Lung (tissue), 17 donors: ENCODE measurements at places on chromosomes 11 and 22.

- no peak for DNase-seq
These were observed 15.0 kb upstream of the EHD1 start for GRCh38 chr11:64893194-64894069.

GRCh38 chr11:13763341-13763740 is 94.9 kb downstream of the FAR1 start:
- DNase-seq = peak; percentile 20

GRCh38 chr22:45546333-45547015 is 43.8 kb downstream of the FBLN1 start:
- DNase-seq = no peak

DNA sequence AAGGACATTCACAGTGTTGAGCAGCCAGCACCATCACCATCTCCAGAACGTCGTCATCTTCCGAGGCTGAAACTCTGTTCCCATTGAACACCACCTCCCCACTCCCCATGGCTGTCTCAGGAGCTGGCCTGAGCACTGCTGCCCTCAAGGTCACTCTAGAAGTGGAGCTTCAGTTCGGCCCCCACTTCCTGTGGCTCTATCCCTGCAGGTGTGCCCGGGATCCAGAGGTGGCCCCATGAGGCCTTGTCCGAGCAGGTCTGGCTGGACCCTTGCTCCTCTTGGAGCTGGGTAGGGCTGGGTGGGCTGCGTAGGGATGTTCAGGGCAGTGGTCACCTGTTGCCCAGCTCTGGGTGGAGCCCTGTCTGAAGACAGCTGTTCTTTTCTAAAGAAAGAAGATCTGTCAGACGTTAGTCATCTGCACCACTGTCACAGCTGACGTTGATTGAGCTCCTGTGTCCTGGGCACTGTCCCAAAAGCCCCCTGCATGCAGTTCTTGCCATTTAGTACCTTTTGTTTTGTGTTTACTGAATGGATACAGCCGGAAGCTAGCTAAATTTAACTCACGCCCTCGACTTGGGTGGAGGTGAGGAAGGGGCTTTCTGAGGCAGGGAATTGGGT is 75.5 kb upstream of the CLDN5 start:
- no peak for DNase-seq

- no peak for DNase-seq
These were observed 21.7 kb upstream of the KIAA0930 start for GRCh38 chr22:45262195-45262930.

DNA sequence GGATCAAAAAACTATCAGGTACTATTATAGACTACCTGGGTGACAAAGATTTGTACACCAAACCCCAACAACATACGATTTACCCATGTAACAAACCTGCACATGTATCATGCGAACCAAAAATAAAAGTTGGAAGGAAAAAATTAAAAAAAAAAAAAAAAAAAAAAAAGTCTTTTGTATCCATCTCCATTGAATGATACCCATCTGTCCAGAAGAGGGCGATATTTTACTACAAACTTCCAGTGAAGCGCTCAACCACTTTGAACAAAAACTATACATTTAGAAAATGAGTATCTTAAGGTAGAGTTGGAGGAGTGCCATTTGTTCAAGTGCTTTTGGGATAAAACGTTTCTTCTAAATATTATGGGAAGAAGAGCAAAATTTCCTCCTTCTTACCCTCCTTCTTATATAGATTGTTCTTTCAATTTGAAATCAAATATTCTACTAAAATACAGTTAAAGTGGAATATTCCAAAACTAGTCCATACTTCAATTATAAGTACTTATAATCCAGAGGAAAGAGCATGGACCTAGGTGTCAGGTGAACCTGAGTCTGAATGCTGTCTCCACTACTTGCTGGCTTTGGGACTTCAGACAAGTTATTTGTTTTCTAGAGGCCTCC is 23.3 kb downstream of the ARL14EP start:
- peak; percentile 89 for DNase-seq

DNA sequence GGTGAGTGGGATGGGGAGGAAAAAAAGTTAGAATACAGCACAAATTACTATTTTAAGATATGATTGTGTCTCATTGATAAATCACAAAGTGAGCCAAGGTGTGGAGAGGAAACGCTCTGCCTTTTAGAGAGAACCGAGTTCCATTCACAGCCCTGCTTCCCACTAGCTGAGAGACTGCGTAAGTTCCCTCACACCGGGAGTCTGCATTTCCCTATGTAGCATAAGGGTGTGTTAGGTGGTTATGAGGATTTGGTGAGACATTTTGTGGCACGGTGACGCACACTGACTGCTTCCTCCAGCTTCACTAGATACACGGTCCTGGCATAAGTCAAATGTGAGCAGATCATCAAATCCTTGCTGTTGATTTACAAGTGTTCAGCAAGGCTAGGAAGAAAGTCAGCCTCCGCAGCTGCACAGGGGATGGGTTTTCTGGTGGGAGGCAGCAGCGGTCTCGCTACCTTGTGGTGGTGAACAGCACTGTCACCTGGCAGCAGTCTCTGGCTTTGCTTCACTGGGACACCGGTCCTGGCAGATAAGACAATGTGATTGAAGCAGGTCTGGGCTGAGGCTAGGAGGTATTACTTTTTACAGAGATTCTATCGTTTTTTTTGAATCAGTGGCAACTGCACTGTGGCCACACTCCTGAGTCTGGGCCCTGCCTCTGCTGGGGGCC is 312.2 kb upstream of the B3GAT1 start:
- DNase-seq = no peak

- peak; percentile 64 for DNase-seq
These were observed 212.3 kb upstream of the NCAM1 start for GRCh38 chr11:112748713-112749543.

GRCh38 chr11:107856180-107856980 is 2.2 kb downstream of the SLC35F2 start:
- DNase-seq = no peak

- no peak for DNase-seq
These were observed 36.5 kb upstream of the CSNK1E start for GRCh38 chr22:38353701-38354100.
